ENCODE measurements at places on chromosomes 5 and 9.

- no peak for DNase-seq
Measured at GRCh38 chr9:35110327-35110761, 5.3 kb downstream of the ATOSB start.

DNA sequence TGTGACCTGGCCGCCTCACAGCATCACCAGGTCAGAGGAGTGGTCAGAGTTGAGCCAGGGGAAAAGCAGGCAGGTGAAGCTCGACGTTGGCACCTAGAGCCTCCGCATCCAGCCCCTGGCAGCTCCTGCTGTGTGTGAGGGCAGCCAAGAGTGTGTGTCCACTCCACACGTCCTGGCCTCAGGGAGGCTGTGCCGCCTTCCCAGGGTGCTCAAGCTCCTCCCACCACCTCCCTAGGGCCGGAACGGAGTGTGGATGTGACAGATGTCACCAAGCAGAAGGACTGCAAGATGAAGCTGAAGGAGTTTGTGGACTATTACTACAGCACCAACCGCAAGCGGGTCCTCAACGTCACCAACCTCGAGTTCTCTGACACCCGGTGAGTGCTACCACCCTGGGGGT, 72.5 kb downstream of the PHF2 start:
- peak; percentile 7 for DNase-seq

DNA sequence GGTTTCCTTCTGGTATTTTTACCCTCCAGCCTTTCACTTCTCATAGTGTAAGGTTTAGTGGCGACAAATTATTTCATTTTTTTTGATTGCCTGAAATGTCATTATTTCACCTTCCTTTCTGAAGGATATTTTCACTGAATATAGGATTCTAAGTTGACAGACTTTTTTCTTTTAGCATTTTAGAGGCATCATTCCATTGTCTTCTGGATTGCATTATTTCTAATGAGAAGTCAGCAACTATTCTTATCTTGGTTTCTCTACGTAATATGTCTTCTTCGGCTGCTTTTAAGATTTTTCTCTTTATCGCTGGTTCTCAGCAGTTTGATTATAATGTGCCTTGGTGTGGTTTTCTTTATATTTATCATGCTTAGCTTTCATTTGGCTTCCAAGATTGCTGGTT, 194.2 kb downstream of the GAPVD1 start:
- no peak for DNase-seq

DNA sequence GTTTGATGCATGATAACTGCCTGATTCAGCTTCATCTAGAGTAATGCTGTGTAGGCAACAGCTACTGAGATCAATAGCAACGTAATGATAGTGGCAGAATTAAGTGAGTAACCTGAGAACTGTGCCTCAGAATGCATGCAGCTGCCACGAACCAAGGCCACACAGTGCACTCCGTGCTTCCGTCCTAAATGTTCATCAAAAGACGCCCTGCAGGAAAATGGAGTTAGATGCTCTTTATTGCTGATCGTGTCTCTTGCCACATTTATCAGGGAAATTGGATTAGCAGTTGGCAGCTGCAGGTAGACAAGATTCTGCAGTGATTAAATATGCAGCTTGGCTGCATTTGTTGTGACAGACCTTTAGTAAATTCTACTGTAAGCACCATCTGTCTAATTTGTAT, 107.7 kb upstream of the TLX3 start:
- DNase-seq: no peak

DNA sequence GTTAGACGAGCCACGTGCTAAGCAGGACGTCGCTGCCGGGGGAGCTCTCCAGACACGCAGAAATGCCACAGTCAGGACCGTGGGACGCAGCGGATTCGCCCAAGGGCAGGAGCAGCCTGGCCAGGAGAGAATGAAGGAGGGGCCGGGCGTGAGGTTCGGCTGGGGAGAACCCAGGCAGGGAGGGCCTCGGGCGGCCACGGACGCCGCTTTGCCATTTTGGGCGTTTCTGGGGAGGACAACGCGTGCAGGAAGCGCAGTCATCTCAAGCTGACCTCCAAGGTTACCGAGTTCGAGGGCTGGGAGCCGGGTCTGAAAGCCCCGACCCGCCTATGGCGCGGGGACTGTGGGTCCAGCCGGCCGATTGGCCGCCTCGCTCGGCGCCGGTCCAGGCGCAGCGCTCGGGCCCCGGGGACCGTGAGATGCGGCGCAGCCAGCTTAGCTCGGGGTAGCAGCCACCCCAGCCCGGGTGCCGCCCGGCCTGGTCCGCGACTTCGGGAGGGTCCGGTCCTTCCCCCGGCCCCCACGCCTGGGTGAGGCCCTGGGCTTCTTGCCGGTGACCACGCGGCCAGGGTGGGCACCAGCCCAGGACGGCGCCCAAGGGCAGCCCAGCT, 760 bp upstream of the MAN1B1 start:
- DNase-seq: peak; percentile 33

DNA sequence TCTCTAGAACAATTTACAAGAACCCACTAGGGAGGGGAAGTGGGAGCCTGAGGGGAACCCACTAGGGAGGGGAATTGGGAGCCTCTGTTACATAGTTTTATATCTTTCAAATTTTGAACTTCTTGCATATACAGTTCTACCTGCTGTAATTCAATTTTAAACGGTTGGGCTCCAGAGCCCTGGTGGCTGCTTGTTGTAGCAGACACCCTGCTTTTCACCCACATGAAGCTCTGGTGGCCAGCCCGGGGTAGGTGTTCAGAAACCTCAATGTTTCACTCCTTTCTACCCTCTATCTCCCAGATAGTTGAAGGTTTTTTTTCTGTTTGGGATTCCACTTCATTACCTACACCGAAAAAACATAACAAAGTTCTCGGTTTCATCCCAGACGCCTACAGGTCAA, 124.4 kb downstream of the TMEM174 start:
- DNase-seq: no peak

DNA sequence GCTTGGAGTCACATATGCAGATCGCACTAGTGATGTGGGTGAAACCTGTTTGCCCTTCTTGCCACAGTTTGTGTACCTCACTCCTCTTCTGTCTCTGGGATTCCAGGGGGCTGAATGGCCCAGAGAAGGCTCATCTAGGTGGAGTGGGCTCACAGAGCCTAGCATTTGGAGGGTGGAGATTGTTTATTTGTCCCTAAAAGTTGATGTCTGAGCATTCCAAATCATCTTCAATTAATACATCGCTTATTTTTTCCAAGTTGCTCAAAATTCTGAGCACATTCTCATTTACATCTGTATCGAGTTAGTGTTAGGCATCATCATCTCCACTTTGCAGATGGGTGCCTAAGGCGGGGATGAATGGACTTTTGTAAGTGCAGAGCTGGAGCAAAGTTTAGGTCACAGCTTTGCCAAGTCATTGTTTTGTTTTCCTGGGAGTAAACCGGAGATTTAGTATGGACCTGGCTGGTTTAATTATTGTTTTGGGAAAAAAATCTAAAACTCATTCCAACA, 2.0 kb downstream of the ABL1 start:
- DNase-seq: no peak
